SJCRH30 (cell line): ENCODE measurements at places on chromosomes 3 and 15.

DNA sequence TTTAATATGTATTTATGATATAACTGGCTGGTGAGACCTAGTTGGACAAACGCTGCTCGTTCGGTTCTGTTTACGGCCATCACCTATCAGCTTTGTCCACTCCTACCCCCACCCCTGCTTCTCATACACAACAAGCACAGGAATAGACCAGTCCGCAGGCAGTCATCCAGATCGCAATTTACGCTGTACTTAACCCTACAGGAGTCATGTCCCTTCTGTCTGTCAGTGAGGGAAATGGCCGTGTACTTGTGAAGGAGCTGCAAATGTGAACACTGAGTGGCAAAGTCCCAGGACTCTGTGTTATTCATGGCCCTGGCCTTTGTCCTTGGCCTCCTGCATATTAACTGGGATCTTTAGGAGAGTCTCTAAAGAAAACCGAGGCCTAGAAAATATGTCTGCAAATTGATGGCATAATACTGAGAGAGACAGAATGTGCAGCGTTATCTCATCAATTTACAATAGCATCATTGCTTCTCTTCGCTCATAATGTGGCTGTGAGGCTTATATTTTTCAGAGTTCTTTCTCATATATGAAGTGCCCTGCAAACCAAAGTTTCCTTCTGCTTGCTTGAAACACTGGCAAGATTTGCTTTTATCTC, 7.2 kb upstream of the ABHD10 start:
- DNase-seq = no peak

DNA sequence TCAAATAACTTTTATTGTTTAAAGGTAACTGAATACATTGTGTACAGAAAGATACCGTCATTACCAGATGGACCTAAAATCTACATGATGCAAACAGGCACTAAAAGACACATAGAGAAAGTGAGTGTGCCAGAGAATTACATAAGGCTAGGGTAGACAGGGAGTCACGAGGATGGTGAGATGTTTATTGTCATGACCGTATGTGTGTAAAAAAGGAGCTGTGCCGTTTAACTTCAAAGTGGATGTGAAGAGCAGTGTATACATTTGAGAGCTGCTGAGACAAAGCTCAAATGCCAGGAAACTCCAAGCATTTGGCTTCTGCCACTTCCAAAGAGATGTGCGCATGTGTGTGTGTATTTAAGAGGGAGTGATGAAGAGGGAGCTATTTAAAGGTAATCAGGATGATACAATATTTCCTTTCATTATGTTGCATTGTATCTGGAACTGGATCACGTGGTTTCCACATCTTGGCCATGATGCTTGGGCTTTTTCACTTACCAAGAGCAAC, 51.4 kb upstream of the IGF1R start:
- no peak for DNase-seq

GRCh38 chr15:89401631-89402517, 67.2 kb upstream of the POLG start:
- DNase-seq = no peak

GRCh38 chr3:172107403-172107802, 68.0 kb downstream of the FNDC3B start:
- DNase-seq = no peak

DNA sequence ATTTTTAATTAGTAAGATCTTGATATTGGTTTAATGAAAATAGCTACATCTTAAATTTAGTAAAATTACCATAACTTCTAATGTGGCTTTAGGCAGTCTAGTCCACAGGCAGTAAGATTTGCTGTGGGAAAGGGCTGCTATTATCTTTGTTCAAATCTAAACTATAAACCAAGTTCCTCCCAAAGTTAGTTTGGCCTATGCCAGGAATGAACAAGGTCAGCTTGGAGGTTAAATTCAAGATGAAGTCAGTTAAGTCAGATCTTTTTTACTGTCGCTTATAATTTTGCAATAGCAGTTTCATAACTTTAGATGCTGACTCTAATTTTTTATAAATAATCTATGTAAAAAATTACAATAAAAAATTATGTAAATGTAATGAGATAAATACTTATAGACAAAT, 1016.9 kb upstream of the ALCAM start:
- DNase-seq = no peak

DNA sequence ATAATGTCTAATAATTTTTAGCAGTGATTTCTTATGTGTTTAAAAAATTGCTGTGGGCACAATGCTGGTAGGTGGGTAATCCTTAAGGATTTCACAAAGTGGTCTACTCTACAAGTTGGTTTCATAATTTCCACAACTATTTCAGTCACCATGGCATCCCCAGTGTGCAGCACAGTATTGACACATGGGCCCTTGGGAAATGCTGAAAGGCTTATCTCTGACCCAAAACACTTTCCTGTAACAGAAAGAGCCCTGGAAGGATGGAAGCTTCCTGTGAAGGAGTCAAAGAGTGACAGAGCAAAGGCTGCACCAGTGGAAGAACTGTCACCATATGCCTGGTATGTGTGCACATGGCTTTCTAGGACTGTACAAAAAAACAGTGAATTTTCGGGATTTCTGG, 153.7 kb downstream of the ANO10 start:
- no peak for DNase-seq

GRCh38 chr3:147449669-147450068, 40.5 kb downstream of the ZIC1 start:
- DNase-seq = no peak

GRCh38 chr15:48279608-48280007, 51.6 kb upstream of the DUT start:
- no peak for DNase-seq
